Activated naive CD8-positive, alpha-beta T cell treated with anti-CD3 and anti-CD28 coated beads for 36 hours (primary cell): ENCODE measurements at places on chromosomes 7 and 10. TPM values are rescaled to one million over a fixed set of nuclear protein-coding genes. Genes with fewer than 3 reads are reported as not detected.

PRKAR1B gene
- 38.1 TPM for total RNA-seq

ACHE gene
- total RNA-seq, result not detected

DNA sequence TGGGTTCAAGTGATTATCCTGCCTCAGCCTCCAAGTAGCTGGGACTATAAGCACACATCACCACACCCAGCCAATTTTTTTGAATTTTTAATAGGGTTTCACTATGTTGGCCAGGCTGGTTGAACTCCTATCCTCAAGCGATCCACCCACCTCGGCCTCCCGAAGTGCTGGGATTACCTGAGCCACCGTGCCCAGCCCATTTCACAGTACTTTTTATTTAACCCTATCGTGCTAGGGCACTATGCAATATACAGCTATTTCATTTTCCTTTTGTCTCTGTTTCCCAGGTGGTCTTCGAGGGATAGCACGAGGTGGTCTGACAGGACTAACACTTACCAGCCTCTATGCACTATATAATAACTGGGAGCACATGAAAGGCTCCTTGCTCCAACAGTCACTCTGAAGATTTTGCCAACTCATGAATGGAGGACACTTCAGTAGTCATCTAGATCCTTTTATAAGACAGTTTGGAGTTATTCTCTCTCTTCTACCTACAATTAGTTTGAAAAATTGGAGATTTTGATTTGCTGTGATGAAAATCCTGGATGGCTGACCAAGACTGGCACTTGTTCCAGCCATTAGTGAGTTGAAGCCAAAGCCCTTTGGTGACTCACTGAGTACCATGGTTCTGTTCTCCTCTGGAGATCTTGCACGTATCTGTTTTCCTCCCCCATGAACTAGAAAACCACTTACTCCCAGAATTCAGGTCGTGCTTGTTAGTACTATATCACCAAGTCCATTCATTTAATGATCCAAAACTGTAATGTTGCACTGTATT, 27.3 kb downstream of the NCOA4 start:
- DNase-seq, result no peak

DNA sequence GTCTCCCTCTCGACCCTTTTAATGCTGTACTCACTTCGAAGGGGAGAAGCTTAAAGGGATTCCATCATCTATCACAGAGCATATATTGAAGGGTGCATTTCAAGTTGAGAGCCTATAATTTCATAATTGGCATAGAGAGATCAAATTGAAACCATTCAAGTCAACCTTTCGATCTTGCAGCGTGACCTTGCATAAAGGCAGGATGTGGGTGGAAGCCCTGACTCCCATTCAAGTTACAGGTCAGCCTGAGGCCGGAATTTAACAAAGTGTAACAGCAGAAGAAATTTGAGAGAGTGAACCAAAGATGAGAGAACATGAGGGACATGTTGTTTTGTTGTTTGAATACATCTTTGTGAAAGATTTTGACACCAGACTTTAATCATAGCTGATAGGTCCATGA, 195.3 kb upstream of the TPK1 start:
- no peak for DNase-seq

KAZALD1 gene
- 0.25 TPM for total RNA-seq

DNA sequence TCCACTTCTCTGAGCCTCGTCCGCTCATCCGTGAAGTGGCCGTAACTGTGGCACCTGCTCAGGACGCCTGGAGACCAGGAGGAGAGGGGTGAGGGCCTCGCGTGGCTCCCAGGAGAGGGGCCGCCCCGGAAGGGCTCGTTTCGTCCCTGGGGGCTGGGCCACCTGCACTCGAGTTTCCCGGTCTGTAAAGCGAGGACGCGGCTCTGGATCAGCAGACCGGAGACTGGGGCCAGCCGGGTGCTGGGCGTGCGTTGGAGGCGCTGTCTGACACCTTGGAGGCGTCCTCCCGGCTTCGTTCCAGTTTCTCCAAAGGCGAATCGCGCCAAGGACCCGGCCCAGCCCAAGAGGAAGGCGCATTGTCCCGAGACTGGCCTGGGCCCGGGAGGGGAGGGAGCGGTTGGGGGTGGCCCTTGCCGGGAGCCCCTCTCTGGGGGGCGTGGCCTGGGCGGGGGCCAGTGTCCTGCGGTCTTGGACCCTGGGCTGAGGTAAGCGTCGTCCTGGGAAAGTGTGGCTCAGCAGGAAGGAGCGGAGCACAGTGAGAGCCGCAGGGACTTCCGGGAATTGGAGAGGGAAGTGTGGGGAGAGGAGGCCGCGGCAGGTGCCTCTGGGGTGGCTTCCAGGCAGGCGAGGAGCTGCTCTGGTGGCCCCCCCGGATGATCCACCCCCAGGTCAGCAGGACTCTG, 89.6 kb downstream of the FOXL3 start:
- DNase-seq, result no peak

GRCh38 chr7:39383136-39383535, 183.1 kb upstream of the YAE1 start:
- no peak for DNase-seq

AFAP1L2 gene
- total RNA-seq, result 3.2 TPM

DNA sequence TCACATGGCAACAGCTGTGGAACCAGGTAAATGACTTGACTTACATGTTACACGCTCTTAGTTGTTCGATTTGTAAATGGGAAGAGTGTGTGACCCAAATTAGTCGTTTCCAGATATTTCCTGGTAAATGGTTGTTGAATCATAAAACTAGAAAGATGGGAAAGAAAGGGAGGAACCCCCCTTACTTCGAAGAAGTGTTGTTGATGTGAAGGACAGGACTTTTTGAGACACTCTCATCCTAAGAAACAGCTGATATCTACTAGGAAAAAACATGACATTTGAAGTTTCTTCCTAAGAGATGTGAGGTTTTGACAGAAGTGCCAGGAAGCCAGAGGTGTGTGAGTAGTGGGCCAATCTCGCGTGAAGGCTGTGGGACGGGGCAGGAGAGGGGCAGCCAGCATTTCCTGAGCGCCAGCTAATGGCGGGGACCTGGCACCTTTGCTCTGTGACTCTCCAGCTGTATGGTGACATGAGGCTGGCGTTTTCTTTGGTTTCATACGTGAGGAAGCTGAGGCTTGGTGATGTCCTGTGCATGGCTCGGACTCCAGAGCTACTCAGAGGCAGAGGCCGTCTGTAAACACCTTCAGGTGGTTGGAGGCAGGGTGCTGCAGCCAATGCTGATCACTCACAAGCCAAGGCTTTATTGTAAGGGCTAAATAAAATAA, 53.7 kb downstream of the IKZF1 start:
- DNase-seq, result peak; percentile 34

DNA sequence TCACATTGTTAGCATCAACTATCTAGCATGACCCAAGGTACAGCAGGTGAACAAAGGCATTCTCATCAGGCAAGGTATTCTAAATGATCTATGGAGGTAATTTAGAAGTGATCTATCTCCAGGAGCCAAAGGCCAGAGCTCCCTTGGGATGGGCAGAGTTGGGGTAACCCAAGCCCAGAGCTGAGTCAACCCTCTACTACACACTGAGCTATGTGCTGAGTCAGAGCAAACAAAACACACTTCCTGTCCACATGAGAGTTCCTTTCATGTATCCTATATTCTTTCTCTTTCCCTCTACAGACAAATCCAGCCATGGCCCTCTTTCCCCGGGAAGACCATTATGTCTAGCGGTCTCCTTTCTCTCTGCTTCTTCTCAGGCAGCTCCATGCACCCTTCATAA, 68.2 kb upstream of the AGK start:
- DNase-seq, result no peak

DNA sequence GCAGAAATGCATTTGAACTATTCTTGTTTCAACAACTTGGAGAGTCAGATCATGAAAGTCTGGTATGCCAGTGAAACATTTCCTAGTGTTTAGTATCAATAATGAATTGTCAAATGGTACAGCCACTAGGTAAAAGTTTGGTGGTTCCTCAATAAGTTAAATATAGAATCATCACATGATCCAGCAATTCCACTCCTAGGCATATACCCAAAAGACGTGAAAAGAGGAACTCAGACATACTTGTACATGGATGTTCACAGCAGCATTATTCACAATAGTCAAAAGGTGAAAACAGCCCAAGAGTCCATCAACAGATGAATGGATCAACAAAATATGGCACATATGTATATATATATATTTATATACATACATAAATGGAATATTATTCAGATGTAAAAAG, 67.0 kb upstream of the HPS1 start:
- no peak for DNase-seq

DNA sequence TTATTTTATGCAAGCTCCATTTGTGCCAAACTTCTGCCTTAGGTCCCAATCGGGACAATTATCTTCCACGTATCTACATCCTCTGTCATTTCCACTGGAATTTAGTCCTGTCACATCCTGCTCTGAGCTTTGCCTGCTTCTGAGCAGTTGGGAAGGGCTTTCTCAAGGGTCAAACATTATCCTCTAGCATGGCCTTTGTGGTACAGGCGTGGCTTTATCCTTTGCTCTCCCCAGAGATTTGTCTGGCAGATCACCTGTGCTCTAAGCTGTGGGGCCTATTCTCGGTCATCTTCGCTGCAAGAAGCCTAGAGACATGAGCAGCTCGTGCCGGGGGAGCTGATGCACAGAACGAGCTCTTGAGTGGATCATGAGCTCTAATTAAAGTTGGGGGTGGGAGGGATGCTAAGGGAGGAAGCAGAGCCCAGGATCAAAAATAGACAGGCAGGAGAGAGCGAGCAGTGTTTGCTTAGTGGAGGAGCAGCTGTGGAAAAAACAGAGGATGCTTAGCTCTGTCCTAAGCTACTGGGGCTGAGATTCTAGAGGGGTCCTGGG, 19.8 kb upstream of the TMEM273 start:
- DNase-seq, result no peak

ZNF394 gene
- total RNA-seq, result 27.5 TPM

- peak; percentile 30 for DNase-seq
Measured at GRCh38 chr7:22569586-22570321, 69.8 kb upstream of the STEAP1B start.

IRF5 gene
- 4.0 TPM for total RNA-seq

DNA sequence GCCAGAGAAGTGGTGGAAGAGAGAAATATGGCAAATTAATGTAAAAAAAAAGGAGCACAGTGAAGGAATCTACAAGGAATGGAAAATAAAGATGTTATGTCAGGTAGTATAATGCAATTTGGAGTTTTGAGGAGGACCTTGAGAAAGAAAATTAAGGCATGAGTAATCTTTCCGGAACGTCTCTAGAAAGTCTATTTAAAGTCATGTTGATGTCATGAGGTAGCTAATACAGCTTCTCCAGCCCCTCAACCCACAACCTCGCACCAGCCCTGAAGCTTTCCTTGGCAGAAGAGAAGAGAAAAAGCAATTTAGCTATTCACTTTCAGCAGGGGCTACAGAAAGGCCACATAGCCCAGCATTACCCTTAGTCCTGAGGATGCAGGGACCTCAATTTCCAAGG, 22.5 kb downstream of the TRDMT1 start:
- DNase-seq, result no peak

GCK gene
- 3.7 TPM for total RNA-seq

DNA sequence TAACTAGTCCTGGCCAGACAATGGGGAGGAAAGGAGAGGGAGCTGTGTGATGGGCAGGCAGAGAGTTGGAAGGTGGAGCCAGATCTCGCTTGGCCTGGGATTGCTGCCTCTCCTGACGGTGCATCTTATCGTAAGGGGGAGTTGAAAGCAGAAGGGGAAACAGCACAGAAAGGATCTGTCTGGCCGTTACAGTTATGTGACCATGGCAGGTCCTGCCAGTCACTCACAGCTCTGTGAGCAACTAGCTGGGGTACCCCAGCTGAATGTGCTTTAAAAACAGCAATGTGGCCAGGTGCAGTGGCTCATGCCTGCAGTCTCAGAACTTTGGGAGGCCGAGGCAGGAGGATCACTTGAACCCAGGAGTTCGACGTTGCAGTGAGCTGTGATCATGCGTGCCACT, 8.1 kb downstream of the BLVRA start:
- no peak for DNase-seq

OSBPL3 gene
- total RNA-seq, result 40.8 TPM

- no peak for DNase-seq
Measured at GRCh38 chr7:21023841-21024484, 237.3 kb upstream of the SP8 start.

PTPRN2 gene
- total RNA-seq, result 0.72 TPM

MSMB gene
- total RNA-seq, result not detected
